AG10803 (cell line): ENCODE measurements at places on chromosomes 16 and 17.
A peak's percentile ranks its signal among the peaks of the same experiment; 100 is the strongest.

GRCh38 chr16:23131436-23131835 lies 17.8 kb downstream of the USP31 start:
- DNase-seq: no peak

- DNase-seq: no peak
Observed at GRCh38 chr16:59500601-59501000, 766.5 kb upstream of the GOT2 start.

GRCh38 chr16:10931134-10931533 lies 11.1 kb downstream of the DEXI start:
- no peak for DNase-seq

DNA sequence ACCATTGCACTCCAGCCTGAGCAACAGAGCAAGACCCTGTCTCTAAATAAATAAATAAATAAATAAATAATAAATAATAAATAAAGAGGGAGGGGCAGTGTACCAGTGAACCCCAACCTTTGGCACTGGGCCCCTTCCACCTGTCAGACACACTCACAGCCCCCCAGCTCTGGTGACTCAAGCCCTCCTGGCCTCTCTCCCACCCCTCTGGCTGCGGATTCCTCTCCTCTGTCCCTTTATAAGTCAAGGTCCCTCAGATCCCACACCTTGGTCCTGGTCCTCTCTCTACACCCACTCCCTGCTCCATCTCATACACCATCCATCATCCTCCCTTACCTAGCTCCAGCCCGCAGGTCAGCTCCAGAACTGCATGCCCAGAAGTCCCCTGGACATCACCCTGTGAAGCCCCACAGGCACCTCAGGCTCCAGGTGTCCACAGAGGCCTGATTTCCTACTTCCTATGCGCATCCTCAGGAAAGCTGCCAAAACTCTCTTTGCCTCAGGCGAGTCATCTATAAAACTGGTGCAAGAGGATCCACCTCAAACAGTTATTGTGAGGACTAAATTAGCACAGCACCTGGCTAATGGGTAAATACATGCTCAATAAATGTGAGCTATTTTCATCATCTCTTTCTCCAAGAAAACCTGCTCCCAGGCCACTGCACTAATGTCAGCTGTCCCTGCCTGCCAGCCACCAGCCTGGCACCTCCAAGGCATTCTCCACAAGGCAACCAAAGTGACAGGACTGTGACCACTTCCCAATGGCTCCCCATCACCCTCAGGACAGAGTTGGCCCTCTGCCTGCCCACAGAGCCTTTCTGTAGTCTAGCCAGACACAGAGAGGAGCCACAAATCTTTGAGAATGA lies 46.8 kb downstream of the BEAN1 start:
- DNase-seq: no peak

DNA sequence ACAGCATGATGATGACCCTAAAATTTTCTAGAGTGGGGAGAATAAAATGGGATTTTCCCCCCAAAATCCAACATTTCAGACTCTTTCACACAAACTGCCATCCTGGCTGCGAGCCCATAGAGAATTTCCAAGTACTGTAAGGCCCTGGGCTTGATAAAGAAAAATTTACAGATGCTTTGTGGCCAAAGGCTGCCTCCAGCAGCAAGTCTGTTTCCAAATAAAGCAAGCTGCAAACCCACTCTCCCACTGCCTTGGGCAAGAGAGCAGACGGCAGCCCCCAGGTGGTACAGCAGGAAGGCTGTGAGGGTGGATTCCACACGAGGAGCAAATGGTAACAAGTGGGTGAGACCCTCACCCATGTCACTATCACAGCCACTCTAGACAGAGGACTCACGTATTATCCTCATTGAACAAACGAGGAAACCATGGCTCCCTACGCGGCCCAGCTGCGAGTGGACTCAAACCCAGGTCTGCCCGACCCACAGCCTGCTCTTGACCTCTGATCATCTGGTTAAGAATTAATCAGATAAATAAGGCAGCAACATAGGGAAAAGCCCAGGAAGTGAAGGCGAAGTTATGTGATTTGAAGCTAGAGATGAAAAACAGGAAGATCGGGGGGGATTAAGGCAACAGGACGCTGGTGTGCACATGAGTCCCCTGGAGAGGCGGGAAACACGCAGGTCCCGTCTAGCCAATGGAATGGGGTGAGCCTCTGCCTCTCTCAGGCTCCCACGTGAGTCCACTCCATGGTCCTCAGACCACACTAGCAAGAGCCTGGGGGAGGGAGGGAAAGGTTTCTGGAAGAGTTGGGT lies 37.4 kb downstream of the AXIN2 start:
- no peak for DNase-seq

DNA sequence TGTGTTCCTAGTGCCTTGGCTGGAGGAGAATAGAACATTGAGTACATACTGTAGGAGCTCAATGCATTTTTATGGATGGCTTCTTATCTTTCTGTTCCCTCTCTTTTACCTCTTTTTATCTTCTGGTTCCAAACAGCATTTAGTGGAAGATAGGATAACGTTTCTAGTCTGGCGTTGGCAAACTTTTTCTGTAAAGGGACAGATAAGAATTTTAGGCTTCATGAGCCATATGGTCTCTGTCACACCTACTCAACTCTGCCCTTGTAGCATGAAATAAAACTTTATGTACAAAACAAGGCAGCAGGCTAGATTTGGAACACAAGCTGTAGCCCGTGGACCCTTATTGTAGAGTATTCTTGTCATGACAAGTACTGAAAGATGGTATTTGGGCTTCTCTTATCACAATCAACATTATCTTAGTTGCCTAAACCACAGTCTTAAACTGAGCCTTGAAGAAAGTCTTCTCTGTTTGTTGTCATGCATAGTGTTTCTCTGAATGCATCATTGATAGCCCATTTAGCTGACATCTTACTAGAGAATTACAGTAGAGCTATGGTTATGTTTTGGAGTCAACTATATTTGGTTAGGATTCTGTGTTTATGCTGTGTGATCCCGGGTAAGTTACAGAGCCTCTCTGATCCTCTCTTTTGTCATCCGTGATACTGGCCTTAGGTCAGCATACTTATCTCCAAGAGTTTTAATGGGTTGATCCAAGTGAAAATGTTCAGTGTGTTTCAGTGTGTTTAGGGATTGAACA lies 80.2 kb downstream of the HS3ST4 start:
- DNase-seq: no peak

DNA sequence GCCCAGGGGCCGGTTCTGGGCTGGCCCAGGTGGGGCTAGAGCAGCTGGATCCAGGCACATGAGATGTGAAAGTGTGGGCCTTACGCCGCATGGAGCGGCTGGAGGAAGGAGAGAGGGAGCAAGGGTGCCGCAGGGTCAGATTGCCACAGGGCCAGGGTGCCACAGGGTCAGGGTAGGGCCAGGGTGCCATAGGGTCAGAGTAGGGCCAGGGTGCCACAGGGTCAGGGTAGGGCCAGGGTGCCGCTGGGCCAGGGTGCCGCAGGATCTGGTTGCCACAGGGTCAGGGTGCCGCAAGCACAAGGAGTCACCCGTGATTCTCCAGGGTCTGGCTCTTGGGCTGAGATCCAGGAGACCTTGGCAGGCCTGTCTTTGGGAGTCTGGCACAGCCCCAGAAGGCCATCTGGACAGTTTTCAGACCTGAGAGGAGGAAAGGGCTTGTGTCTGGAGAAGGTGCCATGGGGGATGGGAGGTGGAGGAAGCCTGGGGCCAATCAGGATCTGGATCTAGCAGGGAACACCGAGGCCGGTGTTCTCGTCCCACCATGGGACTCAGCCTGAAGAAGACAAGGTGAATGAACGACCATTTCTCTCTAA lies 13.1 kb upstream of the LASP1NB start:
- DNase-seq: peak; percentile 54

DNA sequence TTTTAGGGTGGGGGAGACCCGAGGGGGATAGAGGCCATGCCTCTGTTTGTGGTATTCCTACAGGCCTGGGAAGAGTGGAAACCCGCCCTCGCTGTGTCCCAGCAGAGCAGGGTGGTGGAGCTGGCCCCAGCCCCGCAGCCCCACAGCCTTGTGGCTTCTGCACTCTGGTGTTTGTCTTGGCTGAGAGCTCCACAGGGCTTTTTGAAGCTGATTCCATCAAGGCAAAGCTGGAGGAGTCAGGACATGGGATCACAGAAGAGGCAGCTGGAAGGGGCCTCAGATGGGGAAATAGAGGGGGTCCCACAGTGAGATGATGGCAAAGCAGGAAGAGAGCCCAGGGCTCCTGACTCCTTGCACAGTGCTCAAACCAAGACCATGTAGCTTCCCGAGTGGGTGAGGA lies 5.0 kb upstream of the WFIKKN2 start:
- no peak for DNase-seq

GRCh38 chr16:23754594-23755483 lies at the start of gene CHP2:
TSS of gene CHP2 (plus strand) at chr16:23755026. CDS start at chr16:23755050, 24 bp downstream.
- no peak for DNase-seq

GRCh38 chr17:39405436-39405835 lies 4.0 kb upstream of the FBXL20 start:
- no peak for DNase-seq

- DNase-seq: no peak
Observed at GRCh38 chr17:31584438-31585279, 193.2 kb downstream of the RAB11FIP4 start.

- DNase-seq: no peak
Observed at GRCh38 chr17:76191896-76192295, 48.4 kb downstream of the RNF157 start.

DNA sequence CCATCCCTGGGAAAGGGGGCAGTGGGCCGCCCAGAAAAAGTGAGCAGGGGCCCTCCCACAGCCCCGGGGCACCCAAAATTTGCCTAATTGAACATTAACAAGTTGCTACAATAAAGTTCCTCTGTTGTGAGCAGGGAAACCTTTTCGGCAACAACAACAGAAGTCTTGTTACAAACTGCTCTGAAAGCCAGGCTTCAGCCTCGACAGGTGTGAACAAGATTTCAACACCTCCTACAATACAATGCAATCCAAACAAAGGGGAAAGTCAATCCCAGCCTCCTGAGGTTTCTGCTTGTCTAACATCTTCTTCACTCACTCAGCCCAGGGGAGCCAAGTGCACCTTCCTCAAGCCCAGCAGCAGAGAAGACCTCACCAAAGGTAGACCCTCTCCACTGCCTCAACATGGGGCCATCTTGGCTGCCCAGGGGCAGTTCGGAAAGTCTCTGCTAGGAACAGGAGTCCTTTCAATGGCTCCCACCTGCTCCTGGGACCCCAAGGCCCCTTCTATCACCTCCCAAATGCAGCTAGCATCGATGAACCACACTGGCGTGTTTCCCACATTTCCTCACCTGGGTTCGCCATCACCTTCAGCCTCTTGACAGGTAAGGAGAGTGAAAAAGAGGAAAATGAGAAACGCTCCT lies 19.1 kb downstream of the ZFHX3 start:
- DNase-seq: no peak

DNA sequence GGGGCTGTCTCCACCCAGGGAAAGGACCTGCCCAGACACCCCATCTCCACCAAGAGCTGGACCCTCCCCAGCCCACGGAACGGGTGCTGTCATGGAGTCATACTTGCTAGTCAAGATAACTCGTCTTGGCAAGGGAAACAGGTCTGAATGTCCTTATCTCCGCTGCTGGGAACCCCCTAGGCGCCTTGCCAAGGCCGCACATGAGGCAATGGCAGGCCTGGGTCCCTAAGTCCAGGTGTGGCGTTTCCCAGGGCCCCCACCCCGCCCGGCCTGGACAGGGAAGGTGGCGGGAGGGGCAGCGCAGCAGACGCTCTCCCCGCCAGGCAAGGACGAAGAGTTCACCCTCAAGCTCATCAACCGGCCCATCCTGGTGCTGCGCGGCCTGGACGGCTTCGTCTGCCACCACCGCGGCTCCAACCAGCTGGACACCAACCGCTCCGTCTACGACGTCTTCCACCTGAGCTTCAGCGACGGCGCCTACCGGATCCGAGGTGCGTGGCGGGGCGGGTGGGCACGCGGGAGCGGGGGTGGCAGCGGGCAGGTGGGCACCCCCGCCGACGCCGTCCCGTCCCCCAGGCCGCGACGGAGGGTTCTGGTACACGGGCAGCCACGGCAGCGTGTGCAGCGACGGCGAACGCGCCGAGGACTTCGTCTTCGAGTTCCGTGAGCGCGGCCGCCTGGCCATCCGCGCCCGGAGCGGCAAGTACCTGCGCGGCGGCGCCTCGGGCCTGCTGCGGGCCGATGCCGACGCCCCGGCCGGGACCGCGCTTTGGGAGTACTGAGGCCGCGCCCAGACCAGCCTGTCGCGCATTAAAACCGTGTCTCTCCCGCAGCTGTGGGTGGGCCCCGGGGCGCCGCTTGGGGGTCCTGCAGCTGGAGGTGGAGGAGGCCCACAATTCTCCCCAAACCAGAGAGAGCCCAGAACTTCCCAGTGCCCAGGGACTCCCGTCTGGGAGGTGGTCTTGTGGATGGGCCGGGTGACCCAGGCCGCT lies 8.4 kb downstream of the FSCN2 start:
- DNase-seq: no peak

DNA sequence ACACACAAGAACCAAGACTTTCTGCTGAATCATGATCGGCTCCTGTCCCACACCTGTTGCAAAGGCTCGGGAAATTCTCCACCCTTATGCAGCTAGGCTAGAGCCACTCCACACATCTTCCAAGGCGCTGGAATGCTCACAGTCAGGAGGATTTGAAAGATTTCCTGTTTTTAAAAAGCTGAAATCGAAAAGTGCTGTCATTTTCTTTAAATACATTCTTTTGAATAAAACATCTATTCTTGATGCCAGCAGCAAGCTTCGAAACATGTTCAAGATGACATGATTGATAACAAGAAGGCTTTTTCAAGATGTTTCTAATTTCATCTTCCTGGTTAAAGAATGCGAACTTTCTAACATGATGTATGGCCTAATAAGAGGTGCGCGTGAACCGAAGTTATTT lies 219.7 kb upstream of the CDH5 start:
- DNase-seq: peak; percentile 91

- DNase-seq: no peak
Observed at GRCh38 chr17:36971508-36971907, 22.8 kb downstream of the AATF start.
